Right renal pelvis (tissue), 4 donors: ENCODE measurements at places on chromosomes 16 and 17. TPM values are rescaled to one million over a fixed set of nuclear protein-coding genes. Genes with fewer than 3 reads are reported as not detected.

The MFAP4 gene
- 293 TPM for polyA plus RNA-seq

DNA sequence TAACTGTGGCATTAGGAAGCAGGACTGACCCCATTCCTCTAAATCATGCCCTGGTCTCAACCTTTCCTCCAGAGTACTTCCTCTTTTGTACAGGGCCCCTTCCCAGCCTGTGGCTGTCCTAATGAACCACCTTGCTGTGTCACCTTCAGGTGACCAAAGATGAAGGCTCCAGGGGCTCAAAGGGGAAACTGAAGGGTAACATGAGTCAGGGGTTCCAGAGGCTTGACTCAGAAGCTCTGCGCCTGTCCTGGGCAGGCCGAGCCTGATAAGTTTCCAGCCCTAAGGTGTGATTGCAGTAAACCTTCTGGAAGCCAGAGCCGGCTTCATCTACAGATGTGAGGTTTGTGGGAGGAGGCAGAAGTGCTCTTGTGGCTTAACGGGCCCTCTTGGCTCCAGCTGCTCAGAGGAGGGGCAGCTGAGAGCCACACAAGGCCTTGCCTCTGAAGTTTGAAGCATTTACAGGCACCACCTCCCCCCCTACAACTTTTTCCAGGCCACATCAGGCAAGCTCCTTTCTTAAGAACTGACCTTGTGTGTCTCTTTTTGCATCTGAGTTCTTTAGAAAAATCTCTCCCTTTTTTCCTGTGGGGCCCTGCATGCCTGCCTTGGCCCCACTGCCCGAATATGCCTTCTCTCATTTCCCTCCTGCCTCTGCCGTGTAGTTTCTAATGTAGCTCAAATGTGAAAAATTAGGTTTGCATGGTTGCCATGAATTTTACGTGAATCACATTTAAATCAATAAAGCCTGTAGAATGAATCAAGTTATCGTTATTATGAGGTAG lies 149.9 kb downstream of the CLEC16A start:
- DNase-seq: no peak

DNA sequence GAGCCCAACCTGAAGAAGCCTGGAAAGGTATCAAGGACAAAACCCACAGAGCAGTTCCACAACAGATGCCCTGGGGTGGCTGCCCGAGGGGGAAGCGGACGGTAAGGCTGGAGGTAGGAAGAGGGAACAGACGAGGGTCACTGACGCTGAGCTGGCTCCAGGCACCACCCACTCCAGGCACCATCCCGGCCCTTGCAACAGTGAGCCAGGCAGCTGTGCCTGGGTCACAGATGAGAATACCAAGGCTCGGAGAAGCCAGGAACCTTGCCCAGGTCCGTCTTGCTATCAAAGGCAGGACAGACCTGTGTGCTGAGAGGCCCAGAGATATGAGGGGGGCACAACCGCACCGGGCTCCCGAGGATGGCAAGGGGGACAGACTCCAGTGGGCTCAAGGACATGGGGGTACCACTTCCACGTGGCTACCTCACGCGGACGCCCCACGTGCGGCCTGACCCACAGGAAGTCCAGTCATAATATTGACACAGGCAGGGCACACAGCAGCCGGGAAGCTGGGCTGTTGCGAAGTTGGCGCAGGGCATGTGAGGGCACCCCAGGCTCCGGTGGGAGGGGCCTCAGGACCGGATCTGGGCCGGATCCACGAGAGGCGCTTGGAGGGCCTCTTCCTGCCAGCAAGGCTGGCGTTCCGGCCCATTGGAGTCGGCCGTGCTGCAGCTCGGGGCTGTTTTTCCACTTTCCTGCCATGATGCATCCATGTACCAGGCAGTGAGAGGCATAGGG lies 29.9 kb downstream of the PEMT start:
- no peak for DNase-seq

DNA sequence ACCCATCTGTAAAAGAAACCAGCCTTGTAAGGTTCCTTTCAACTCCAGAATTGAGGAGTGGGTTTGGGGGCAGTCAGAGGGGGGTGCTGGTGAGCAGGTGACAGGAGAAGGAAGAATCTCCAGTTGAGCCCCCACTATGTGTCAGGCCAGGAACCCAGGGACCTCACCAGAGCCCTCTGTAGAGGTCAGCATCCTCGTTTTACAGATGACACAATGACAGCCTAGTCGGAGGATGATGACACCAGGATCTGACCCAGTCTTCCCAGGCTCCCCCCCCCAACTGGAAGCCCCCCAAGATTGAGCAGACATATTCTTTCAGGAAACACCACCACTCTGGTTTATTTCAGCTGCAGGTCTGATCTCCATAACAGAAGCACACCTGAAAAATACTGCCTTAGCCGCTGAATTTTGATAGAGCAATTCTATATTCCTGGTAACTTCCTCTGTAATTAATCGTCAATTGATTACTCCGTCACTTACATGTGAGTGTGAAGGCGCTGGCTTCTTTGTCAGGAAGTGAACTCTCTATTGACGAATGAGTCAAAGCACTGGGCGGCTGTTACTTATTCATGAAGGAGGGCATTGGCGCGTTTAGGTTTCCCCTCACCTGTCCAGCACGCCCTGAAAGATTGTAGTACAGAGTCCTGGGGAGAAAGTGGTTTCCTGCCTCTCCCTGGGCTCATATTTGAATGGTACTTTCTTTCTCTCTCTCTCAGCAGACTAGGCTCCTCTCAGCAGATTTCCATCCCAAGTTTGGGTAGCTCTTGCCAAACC lies 21.2 kb downstream of the SOCS3 start:
- no peak for DNase-seq

The TEKT3 gene
- polyA plus RNA-seq: 1.3 TPM

DNA sequence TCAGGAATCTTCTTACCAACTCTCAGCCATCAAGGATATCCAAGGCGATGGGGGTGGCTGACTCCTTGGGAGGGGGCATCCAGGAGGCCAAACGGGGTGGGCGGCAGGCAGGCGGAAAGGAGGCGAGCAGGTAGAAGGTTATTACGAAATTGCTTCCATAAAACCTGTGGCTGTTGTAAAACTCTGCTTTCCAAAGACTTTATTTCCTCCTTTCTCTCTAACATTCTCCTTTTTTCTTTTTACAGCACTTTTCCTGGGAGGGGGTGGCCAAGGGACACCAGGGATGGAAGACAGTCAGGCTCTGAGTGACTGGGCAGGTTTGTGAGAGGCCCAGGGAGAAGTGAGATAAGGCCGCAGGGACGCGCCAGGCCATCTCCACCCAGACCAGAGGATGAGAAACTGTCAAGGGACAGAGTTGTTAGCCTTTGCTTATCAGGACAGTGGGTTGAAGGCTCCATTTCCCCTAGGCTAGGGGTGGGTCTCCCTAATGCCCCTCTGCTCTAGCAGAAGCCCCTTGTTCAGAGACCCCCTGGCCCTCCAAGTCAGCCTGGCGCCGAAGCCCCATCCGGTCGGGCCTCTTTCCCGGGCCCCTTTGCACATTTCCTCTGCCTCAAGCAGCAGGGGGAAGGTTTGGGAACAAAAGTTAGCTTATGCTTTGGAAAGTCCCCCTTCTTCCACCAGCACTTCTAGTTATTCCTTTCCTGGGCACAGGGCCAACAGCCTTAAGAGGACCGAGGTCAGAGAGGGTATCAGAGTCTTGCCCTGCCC lies 5.0 kb upstream of the HOXB9 start:
- DNase-seq: no peak

- DNase-seq: no peak
These were observed 52.1 kb upstream of the DOC2B start for GRCh38 chr17:233473-233941.

DNA sequence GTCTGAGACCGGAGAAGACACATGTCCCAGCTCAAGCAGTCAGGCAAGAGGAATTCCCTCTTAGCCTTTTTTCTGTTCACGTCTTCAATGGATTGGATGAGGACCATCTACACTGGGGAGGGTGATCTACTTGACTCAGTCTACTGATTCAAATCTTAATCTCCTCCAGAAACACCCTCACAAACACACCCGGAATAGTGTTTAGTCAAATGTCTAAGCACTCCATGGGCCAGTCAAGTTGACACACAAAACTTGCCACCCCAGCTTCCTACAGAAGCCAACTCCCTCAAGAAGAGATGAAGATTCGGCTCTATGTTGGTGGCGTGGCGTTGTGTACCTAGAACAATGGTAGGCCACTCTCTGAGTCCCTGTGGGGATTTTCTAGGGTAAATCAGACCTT lies 22.5 kb upstream of the NKD1 start:
- DNase-seq: no peak

DNA sequence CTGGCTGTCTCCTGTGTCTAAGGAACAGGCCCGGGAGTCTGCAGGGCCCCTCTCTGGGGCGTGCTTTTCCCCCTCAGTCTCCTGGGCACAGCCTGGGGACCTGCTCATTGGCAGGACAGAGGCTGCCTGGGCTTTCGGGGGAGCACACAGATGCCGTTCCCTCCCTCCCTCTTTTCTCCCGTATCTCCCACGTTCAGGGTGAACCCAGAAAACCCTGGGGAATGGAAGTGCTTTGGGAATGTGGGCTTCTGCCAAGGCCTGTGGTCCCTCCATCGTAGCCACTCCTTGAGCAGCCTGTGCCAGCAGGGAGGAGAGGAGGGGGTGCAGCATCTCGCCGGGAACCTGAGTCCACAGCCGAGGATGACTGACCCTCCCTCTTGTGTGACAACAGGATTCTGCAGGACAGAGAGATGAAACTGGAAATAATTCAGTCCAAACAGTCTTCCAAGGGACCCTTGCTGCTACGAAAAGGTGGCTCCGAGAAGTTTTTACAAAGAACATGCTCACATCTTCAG lies 52.0 kb downstream of the RNF213 start:
- no peak for DNase-seq

The KRTAP3-3 gene
- polyA plus RNA-seq: not detected

GRCh38 chr16:10256784-10257641 lies 74.8 kb upstream of the GRIN2A start:
- no peak for DNase-seq

GRCh38 chr16:81123092-81123852 lies 27.1 kb upstream of the GCSH start:
- no peak for DNase-seq

The CD300E gene
- 0.22 TPM for polyA plus RNA-seq

The YBX2 gene
- 3.5 TPM for polyA plus RNA-seq

- no peak for DNase-seq
These were observed 452.0 kb downstream of the SOX9 start for GRCh38 chr17:72572604-72573491.

- no peak for DNase-seq
These were observed 178.9 kb downstream of the MYO1D start for GRCh38 chr17:32697728-32698625.

- DNase-seq: no peak
These were observed 50.3 kb downstream of the C16orf95 start for GRCh38 chr16:87266846-87267245.

DNA sequence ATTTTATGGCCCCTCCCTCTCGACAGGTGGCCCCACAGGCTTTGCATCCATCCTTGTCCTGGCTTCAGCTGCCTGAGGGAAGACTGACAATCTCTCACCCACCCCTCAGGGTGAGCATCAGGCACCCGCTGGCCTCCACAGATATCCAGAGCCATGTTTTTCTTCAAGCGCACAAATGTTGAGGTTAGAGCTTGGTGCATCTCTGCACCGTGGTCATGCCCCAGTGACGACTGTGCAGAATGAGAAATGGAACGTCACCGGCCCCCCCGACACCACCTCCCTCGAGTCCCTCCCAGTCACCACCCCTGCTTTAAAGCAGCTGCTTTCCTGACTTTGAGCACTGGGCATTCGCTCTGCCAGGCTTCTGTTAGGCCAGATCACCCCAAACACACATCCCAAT lies 19.8 kb upstream of the TIMP2 start:
- DNase-seq: no peak

DNA sequence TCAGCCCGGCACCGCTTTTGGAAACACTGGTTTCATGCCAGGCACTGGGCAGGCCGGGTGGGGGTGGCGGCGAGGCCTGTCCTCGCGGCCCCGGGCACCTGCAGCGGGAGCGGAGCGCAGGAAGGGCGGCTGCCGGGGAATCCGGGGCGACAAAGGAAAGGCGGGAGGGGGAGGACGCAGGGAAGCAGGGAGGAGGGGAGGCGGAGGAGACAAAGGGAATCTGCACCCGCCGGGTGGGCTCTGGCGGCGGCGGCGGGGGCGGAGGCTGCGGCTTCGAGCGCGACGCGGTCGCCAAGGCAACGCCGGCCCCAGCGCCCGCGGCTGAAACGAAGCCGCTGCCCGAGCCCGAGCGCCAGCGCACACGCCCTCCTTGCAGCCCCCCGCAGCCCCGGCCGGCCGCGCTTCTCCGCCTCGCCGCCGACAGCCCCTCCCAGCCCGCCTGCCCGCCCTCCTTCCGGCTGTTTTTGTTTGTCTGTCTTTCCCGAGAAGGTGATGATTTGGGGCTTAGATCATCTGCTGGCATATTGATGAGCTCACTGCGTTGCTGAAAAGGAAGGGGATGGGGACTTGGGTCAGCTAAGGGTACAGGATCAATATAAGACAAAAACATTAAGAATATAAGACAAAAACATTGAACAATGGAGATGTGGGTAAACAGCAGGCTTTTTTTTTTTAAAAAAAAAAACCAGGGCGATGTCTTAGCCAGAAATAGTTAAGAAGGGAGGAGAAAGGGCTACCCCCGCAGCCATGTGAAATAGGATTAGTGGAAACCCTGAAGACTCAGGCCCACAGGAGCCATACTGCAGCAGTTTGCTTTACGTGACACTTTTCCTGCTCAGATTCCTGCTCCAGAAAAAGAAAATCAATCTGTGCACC lies 32.7 kb downstream of the CDK5R1 start:
- DNase-seq: no peak

DNA sequence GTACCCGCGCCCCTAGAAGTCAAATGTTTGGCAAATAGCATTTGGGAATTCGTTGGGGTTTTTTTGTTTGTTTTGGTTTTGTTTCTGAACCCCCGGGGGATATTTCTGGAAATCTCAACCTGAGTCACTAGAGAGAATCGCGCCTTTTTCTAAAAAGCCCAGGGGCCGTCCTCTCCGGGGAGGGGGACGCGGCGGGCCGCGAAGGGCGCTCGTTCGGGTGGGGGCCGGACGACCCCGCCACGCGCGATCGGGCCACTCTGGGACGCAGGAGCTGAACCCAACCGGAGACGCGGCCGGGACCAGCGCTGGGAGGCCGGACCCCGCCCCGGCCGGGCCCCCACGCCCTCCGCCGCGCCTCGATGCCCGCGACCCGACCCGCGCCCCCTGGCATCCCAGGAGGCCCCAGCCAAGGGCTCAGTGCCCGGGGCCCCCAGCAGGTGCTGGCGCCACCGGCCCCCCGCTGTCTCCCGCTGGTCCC lies 302 bp downstream of the LITAF start:
- DNase-seq: no peak

- DNase-seq: no peak
These were observed 377 bp downstream of the USP32 start for GRCh38 chr17:60391471-60392041.

The SBK1 gene
- polyA plus RNA-seq: 16.5 TPM

The KRT33B gene
- polyA plus RNA-seq: not detected

- no peak for DNase-seq
These were observed 11.2 kb upstream of the FAM20A start for GRCh38 chr17:68612209-68612922.

DNA sequence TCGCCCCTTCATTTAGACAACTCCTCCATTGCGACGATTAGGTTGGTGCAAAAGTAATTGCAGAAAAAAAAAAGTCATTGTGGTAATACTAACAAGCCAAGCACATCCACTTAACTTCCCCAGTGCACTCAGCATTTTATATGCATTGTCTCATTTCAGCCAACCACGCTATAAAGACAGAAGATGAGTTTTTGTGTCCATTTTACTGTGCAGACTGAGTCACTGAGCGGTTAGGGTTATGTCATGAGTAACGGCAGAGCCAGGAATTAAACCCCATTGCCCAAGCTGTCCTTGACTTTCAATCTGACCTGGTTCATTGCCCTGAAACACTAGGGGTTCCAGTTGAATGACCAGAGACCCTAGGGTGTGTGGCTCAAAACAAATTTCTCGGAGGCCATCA lies 218.7 kb downstream of the XYLT1 start:
- no peak for DNase-seq
